Osteocyte (in vitro differentiated cells): ENCODE measurements at places on chromosomes 6 and 20. TPM values are rescaled to one million over a fixed set of nuclear protein-coding genes. Genes with fewer than 3 reads are reported as not detected.

The CRIP3 gene
- total RNA-seq: 1.4 and 1.8 TPM in 2 replicates

The SASH1 gene
- 70.6 and 75.7 TPM in 2 replicates for total RNA-seq

The OTOR gene
- not detected in 2 replicates for total RNA-seq

The RFX6 gene
- not detected in 2 replicates for total RNA-seq

- DNase-seq: no peak
Observed at GRCh38 chr6:44386929-44387345, 569 bp upstream of the CDC5L start.

GRCh38 chr6:132931936-132932514 lies 117.7 kb downstream of the RPS12 start:
- DNase-seq: no peak

GRCh38 chr6:134733801-134734200 lies 216.1 kb downstream of the ALDH8A1 start:
- DNase-seq: no peak

DNA sequence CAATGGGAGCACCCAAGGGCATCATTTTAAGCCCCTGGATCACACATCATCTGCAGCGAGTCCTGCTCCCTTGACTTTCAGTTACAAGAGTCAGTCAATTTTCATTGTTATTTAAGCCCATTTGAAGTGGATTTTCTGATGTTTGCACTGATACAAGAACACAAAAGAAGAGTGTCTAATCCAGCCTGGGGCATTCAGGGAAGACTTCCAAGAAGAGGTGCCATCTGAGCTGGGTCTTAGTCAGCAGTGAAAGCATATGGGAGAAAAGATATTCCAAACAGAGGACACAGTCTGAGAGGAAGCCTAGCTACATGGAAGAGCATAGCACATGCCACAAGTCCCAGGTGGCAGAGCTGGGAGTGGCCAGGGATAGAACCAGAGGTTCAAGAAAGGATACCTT lies 10.4 kb upstream of the FOXP4 start:
- DNase-seq: no peak

The RCAN2 gene
- 27.9 and 31.3 TPM in 2 replicates for total RNA-seq

The MAP3K5 gene
- total RNA-seq: 1.3 and 1.6 TPM in 2 replicates

The TP53TG5 gene
- total RNA-seq: not detected in 2 replicates

- DNase-seq: no peak
Observed at GRCh38 chr6:15411766-15412165, 165.9 kb downstream of the JARID2 start.
